DMS79 treated with DMSO at 0.1 percent for 48 hours (cell line): ENCODE measurements at places on chromosomes 7 and 10.

- DNase-seq: no peak
Observed at GRCh38 chr10:51629934-51630639, 69.3 kb downstream of the CSTF2T start.

DNA sequence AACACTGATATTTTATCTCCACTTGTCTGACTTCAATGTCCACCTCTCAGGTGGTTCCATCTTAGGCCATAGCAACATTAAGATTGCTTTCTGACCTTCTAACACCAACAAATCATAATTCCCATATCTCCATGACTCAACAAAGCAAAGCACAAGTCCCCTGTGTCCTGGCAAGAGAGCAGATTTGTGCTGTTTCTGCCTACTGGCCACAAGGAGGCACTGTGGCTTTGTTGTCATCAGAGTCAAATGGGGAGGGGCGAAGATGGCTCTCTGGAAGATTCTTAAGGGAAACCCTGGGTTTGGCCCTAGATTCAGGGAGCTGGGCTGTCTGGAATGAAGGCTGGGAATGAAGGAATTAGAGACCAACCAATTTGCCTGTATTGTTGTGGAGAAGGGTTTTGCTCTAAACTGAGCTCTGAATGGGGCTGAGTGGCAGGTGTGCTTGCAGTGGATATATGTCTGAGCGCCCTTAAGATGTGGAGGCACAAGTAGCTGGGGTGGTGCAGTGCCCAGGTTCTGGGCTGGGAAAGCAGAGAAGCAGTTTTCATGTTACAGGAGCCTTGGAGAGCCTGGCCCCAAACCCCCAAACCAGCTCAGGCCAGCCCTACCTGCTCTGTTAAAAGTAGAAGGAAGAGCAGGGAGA is 154.8 kb upstream of the PRSS58 start:
- DNase-seq: no peak

DNA sequence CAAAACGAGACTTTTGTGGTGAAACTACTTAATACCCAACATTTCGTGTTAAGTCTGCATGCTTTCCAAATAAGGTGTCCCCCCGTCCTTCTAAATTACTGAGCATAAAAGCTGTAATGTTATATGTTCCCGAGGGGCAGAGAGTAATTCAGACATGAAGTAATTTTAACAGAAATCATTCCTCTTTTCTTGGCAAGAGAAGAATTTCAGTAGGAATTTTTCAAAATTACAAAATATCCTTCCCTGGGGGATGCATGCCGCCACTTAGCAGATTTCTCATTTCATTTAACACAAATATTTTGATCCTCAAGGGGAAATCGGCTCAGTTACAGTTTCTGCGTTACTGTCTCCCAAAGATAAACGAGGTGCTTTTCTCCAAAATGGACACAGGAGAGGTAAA is 213.2 kb upstream of the RHOBTB1 start:
- DNase-seq: no peak

DNA sequence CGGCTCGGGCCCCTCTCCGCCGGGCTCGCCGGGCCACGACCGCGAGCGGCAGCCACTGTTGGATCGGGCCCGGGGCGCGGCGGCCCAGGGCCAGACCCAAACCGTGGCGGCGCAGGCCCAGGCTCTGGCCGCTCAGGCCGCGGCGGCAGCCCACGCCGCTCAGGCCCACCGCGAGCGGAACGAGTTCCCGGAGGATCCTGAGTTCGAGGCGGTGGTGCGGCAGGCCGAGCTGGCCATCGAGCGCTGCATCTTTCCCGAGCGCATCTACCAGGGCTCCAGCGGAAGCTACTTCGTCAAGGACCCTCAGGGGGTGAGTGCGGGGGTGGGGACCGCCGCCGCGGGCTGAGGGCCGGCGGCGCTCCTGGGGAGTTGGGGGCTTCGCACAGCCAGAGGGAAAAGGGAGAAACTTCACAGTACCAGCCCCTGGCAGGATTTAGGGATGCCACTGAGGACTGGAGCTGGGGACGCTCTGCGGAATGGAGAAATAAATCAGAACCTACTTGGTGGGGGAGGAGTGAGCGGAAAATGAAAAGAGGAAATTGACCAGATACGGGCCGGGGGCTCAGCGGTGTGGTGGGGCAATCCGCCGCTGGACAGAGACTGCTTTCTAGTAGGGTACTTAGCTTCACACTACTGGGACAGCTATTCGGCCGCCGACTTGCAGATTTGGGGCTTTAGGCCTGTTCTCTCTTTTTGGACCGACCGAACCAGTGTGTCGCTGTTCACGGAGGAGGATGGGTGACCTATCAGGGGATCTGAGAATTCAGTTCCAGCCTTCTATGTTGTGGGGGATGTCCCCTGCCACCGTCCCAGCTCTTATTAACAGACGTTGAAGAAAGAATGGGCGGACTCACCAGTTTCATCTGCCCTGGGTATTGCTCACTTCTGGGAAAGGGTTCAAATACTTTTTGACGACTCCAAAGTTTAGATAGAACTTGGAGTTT is 669 bp downstream of the PI4K2A start:
- no peak for DNase-seq

DNA sequence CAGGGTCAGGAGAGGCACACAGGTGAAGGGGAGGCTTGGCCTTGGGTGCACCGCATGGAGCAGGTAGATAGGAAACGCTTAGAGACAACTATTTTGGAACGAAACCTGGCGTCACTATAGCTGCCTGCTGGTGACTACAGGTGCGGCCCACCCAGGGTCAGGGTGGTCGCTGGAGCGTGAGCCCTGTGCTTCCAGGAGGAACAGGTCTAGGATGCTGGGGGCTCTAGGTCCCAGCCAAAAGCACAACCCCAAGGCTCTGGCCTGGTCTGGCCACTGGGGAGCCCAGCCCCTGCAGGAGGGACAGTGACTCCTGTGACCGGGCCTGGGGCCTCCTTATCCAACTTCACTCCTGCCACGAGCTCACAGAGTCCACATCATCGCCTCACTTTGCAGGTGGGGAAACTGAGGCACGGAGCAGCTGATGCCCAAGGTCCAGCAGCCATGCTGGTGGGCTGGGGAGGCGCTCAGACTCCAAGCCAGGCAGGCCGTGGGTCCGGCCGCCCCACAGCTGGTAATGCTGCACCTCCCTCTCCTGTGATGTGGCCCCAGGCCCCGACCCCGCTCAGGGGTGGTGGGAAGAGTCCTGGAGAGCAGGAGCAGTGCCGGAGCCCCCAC is 9.0 kb downstream of the LFNG start:
- no peak for DNase-seq
